ENCODE measurements at places on chromosomes 12 and 14.

- no peak for DNase-seq
Measured at GRCh38 chr12:53603804-53604203, 22.4 kb downstream of the ATF7 start.

DNA sequence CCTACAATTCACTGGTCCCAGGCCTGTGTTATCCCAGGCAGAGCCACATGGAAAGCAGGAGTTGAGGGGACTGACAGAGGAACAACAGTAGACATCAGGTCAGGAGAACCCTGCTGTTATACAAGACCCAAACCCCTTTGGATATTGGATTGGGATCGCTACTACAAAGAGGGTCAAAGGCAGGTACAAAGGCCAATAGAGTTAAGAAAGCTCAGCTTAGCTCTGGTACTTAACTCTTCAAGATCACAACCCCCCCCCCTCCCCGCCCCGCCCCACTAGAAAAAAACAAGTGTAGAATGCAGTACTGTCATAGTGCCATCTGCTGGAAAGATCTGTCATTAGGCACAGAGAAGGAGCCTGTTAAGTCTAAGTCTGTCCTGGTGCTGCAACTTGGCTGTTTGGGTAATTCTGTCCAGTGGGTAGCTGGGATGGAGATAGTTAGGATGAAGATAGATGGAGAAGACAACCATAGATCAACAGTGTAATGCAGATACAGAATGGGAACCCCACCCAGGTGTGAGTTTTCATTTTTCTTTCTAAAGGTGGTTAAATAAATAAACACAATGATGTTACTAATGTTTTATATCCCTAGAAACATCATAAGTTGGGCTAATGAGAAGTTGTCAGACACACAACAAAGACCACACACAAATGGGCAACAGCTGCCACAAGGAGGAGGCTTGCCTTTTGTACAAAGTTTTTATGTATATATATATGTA is 17.2 kb downstream of the REM2 start:
- peak; percentile 72 for DNase-seq

DNA sequence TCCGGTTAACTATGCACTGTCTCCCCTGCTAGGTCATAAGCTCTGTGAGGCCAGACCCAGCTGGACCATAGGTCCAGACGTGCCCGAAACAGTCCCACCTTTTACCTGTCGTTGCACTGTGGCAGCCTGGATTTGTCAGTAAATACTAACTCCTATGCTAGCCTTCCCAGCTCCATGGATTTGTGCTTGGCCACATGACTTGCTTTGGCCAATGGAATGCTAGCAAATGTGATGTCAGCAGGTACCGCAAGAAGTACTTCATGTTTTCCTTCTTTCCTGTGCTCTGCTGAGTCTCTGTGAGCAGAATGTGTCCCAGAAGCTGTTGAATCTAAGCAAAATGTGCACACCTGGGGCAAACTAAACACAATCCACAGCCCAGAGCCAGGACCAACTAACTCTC is 157.2 kb downstream of the ANO2 start:
- DNase-seq = no peak

- DNase-seq = no peak
Measured at GRCh38 chr12:111437816-111438454, 32.2 kb downstream of the SH2B3 start.

Measured in femur (tissue), 1 donor.